ENCODE measurements at places on chromosomes 4 and X.

DNA sequence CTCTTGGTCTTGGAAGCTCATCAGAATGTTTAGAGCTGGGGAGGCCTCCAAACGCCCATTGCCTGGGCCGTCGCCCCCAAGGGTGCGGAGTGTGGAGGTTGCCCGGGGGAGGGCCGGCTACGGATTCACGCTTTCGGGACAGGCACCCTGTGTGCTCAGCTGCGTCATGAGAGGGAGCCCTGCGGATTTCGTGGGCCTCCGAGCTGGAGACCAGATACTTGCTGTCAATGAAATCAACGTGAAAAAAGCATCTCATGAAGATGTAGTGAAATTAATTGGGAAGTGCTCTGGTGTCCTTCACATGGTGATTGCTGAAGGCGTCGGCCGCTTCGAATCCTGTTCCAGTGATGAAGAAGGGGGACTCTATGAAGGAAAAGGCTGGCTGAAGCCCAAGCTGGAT, 23.3 kb downstream of the RGS12 start:
- DNase-seq, result no peak

- DNase-seq, result peak; percentile 97
Measured at GRCh38 chr4:124641715-124642381, 70.7 kb downstream of the ANKRD50 start.

GRCh38 chr4:153479101-153479500, 12.9 kb downstream of the TMEM131L start:
- no peak for DNase-seq

- no peak for DNase-seq
Measured at GRCh38 chr4:184385705-184386141, 88.6 kb downstream of the IRF2 start.

DNA sequence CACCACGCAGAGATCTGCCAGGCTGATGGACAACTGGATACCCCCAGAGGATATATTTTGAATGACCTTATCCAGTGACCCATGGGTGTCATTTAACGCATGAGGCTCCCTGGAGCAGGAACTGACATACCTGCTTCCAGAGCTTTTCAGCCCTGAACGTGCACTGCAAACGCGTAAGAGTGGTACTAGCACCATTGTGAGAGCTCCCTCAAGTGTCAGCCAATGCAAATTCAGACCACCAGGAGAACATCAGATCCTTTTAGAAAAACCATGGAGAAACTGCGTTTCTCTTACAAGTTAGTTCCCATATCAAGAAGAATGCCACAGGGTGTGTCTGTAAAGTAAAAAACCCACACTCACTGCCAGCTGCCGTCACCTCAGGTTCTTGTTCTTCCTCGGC, 7.3 kb downstream of the TREX2 start:
- peak; percentile 21 for DNase-seq

DNA sequence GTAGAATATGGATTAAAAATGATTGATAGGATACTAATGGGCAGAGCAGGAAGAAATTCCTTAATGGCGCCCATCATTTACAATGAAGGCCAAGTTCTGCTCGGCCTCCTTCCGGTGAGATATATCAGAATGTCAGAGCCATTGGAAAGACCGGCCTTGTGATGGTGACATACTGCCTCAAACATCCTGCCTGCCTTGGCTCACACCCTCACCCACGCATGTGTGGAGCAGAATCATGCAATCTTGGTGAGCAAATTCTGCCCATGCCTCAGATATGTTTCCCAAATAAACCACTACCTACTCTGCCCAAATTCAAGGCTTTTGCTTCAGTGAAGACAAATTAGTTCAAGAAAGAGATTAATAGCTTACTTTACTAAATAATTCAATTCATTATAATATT, 163.3 kb downstream of the MID1 start:
- peak; percentile 16 for DNase-seq

- no peak for DNase-seq
Measured at GRCh38 chrX:48616576-48616975, 19.3 kb downstream of the WDR13 start.

DNA sequence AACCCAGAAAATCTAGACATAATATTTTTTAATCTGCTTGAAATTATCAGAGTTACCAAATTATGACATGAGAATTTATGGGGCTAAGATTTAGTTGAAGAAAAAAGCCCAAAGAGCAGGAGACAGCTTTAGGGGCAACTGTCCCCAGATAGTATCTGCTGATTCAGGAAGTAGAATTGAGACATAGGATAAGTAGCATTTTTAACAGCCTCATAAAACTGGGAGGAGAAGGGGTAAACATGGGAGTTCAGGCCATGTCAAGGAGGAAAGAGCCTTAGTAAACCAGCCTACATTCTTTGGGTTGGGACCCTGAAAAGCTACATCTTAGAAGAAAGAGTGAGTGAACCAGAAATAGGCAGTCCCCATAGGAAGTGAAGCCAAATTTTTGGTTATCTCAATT, 9.7 kb upstream of the RAB28 start:
- no peak for DNase-seq

- no peak for DNase-seq
Measured at GRCh38 chr4:36039026-36039425, 205.3 kb downstream of the ARAP2 start.

GRCh38 chr4:189785257-189785656, 155.4 kb upstream of the FRG1 start:
- DNase-seq, result no peak

- DNase-seq, result peak; percentile 75
Measured at GRCh38 chr4:70992391-70992881, 1.0 kb upstream of the DCK start.

DNA sequence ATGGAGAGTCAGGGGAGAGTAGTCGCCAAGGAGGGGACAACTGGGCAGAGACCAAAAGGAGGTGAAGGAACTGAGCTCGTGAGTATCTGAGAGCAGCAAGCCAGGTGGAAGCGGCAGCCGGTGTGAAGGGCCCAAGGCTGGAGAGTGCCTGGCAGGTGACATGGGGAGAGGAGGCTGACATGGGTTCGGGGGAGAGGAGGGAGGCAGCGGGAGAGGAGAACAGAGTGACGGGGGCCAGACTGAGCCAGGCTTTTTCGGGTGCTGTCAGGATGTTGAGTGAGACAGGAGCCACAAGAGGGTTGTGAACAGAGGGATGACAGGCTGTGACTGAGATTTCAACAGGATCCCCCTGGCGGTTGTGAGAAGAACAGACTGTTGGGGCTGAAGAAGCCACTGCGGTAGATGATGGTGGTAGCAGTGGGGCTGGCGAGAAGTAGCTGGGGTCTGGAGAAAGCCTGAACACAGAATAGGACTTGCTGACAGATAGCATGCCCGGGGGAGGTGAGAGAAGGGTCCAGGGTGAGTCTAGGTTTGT, 5.7 kb downstream of the ELK1 start:
- peak; percentile 37 for DNase-seq

- no peak for DNase-seq
Measured at GRCh38 chrX:78119521-78120227, 15.6 kb downstream of the PGK1 start.

DNA sequence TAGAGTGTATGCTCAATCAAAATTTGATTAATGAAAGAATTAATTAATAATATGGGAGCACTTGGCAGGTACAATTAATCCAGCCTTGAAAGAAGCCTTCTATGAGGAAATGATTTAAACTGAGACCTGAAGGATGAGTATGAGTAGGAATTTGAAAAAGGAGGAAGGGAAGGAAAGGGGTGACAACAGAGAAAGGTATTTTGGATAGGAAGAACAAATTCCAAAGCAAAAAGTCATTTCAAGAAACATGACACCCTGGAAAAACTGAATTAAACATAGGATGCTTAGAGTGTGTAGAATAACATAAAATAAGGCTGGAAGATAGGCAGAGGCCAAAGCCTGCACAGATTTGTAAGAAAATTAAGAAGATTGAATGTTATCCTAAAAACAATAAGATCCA, 29.6 kb downstream of the PHOX2B start:
- DNase-seq, result peak; percentile 69

- peak; percentile 53 for DNase-seq
Measured at GRCh38 chr4:127622921-127623796, 9.6 kb upstream of the INTU start.

- no peak for DNase-seq
Measured at GRCh38 chr4:41865981-41866798, 69.0 kb upstream of the TMEM33 start.

DNA sequence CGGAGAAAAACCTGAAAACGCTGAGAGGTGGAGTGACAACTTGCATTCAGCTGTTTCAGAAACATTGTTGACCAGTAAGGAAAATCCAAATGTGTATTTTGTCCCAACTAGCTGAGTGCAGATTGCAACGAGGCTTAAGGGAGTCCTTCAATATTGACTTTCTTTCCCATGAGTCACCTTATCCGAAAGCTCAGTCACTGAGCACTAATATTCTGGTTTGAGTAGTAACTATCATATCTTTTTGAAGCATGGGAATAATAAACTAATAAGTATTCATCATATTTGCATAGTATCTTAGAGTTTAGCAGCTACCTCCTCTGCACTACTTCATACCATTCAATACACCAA, 604.3 kb downstream of the PACRGL start:
- DNase-seq, result peak; percentile 9

GRCh38 chr4:74127745-74128144, 28.8 kb upstream of the CXCL2 start:
- no peak for DNase-seq

DNA sequence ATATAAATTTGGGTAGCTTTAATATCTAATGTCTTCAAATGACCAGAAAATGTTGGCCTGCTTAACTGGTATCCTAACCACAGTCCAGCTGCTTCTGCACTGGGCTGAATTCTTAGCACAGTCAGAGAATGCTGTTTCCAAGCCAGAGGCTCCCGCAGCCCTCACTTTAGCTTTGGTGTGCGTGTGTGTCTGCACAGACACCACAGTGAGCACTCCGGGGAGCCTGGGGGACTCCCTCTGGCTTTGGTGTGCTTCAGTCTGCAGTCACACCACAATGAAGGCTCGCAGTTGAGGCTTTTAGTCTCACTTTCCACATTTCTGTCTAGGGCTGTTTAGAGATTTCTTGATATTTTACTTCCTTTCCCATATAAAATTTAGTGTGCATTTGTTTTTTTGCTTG, 53.6 kb downstream of the APOO start:
- no peak for DNase-seq

DNA sequence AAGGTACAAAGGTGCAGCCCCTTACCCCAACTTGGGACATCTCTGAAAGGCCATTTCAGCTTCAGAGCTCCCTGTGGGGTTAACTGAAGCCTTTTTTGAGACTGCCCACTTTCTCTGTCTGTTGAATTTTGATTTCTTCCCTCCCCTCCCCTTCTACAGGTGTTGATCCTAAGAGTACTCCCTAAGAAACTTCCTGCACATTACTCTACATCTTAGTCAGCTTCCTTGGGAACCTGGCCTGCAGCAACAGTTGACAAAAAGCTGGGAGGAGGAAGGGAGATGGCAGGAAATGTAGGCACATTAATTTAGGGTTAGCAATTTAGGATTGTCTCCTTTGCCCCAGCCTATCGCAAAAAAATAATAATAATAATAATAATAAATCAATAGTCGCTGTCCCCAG, 1.2 kb upstream of the IDS start:
- DNase-seq, result peak; percentile 48

GRCh38 chrX:41322821-41323603, 10.9 kb upstream of the DDX3X start:
- DNase-seq, result no peak

DNA sequence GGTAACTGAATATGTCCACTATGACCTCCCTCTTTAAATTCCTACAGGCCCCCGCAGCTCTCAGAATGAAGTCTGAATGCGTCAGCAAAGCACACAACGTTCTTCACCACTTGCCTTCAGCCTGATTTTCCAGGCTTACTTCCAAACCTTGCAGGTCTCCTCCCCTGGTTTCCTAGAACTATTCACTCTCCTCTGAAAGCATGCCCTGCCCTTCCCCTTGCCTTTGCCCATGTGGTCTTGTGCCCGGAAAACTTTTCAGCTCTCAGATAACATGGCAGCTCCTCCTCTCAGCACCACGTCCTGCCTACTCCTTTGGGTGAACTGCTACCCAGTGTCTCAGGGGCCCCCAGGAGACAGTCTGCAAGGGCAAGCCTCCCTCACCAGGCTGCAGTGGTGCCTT, 268.5 kb upstream of the LDB2 start:
- DNase-seq, result no peak

DNA sequence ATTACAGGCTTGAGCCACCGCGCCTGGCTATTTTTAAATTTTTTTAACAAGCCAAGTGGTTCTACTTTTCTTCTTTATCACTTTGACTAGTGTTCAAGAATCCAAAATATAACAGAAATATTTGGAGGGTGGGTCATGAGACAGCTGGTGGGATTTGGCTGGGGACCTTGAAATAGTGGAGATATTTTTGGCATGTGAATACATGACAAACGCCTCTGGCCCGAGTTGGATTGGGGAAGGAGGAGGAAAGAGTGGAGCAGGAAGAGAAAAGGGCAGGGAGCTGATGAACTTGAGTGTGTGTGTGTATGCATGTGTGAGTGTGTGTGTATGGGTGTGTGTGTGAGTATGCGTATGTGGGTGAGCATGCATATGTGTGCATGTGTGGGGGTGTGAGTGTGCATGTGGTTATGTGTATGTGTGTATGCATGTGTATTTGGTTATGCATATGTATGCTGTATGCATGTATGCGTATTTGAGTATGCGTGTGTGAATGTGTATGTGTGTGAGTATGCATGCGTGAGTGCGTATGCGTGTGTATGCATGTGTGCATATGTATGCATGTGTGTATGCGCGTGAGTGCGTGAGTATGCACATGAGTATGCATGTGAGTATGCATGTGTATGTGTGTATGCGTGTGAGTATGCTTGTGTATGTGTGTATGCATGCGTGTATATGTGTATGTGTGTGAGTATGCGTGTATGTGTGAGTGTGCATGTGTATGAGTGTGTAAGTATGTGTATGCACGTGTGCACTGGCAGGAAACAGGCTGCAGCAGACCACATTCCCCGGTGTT, 49.6 kb downstream of the JADE1 start:
- DNase-seq, result no peak

GRCh38 chrX:48580662-48581061, 6.4 kb downstream of the RBM3 start:
- DNase-seq, result peak; percentile 84

- DNase-seq, result no peak
Measured at GRCh38 chrX:37824491-37825214, 22.7 kb downstream of the DYNLT3 start.

DNA sequence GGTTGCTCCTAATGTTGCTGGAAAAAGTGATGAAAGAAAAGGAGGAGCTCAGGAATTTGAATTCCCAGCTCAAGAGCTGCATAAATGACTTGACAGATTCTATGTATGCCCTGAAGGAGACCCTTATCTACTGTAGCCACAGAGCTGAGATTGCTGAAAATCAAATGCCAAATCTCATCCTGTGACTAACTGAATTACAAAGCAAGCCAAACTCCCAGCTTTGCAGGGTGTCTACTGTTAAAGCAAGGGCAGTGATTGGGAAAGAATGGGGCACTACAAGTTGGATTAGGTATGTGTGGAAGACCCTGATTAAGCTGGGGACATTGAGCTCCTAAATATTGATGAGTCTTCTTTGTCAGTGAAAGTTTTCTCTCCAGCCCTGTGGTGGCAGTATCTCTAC, 20.8 kb upstream of the SMIM9 start:
- DNase-seq, result no peak

GRCh38 chr4:119643306-119644042, 14.9 kb upstream of the PDE5A start:
- no peak for DNase-seq

DNA sequence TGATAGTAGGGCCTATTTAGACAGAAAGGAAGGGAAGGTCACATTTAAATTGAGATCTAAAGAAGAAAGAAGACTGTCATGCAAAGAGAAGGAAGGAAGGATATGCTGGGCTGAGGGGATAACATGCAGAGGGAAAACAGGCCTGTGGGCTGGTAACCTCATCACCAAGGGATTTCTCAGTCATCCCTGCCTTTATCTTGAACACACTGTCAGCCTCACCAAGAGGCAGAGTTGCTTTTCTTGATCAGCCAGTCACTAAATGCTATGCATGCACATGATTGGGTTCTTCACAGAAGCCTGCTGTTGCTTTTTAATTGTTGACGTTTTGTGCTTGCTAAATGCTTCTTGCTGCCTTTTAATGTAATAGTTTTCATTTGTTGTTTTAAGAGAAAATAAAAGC, 113.0 kb downstream of the ARHGAP24 start:
- peak; percentile 17 for DNase-seq
